Heart left ventricle (tissue), 16 donors: ENCODE measurements at places on chromosomes 1 and 21. TPM values are rescaled to one million over a fixed set of nuclear protein-coding genes. Genes with fewer than 3 reads are reported as not detected.

The DNASE2B gene
- not detected for polyA plus RNA-seq

The CD34 gene
- polyA plus RNA-seq, result 41.8 TPM

The KCNC4 gene
- 2.4 TPM for polyA plus RNA-seq

The SAMSN1 gene
- polyA plus RNA-seq, result 2.3 TPM

The KIF26B gene
- polyA plus RNA-seq, result 1.3 TPM

The NHLH1 gene
- 0.14 TPM for polyA plus RNA-seq

The FCRLB gene
- polyA plus RNA-seq, result 0.46 TPM

The MX2 gene
- polyA plus RNA-seq, result 3.2 TPM

The TTC24 gene
- polyA plus RNA-seq, result not detected

The PCNX2 gene
- 0.32 TPM for polyA plus RNA-seq

The DISC1 gene
- polyA plus RNA-seq, result 1.4 TPM

The LINGO4 gene
- polyA plus RNA-seq, result 0.11 TPM

The NR5A2 gene
- 0.30 TPM for polyA plus RNA-seq

GRCh38 chr21:23524685-23525084 is 2082.6 kb downstream of the MRPL39 start:
- no peak for DNase-seq

- no peak for DNase-seq
Observed at GRCh38 chr21:33025106-33025488, 638 bp upstream of the OLIG2 start.

DNA sequence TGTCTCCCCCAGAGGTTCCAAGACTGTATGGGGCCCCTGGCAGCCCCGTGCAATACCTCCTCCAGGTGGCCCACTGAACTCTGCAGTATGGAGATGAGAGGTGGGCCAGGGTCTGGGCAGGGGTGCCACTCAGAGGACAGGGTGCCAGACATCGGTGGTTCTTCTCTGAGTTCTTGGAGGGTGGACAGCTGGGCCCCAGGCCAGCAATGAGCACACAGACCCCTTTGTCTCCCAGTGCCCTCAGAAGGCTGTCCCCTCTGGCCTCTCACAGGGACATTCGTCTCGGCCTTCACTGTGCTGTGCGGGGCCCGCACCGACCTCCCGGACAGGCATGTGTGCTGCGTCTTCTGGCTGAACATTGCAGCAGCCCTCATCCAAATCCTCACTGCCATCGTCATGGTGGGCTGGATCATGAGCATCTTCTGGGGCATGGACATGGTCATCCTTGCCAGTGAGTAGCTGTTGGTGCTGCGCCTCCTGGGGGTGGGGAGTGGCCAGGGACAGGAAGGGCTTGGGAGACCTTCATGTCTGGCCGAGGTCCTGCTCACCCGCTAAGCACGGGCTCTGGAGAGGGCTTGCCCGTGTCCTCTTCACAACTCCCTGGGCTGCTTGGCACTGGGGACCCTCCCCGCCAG is 48.1 kb downstream of the STUM start:
- DNase-seq, result no peak

- no peak for DNase-seq
Observed at GRCh38 chr1:45170151-45170742, 36.2 kb downstream of the ZSWIM5 start.

DNA sequence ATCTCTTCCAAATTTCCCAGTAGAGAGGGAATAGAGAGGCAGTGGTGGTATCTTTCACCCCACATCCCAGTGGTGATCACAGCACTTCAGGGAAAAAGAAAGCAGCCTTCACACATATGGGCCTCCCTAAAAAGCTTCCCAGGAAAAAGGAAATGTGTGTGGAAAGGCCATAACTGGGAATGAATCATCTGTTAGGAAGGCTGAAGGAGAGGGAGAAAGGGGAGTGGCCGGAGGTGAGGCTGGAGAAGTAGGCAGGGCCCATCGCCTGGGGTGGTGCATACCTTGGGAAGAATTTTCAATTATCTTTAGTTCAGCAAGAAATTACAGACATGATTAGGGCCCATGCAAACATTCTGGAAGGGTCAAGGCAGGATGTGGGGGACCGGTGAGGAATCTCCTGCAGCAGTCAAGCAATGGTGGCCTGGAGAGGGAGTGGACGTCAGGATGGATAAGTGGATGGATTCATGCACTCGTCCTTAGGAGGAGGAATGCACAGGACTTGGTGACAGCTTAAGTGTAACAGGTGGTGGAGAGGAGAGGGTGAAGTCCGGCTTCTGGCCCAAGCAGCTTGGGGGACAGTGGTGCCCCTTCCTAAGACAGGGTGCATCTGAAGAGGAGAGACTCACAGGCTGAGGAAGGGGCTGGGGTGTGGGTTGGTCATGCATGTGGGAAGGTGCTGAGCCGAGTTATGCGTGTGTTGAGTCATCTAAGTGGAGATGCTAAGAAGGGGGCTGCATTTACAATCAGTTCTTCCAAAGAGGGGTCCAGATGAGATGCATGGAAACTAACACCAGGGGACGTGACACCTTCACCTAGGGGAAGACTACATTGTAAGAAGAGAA is 17.9 kb downstream of the HIVEP3 start:
- no peak for DNase-seq

- DNase-seq, result peak; percentile 36
Observed at GRCh38 chr1:10387677-10388386, 11.0 kb upstream of the PGD start.

GRCh38 chr1:218817071-218817470 is 356.6 kb upstream of the LYPLAL1 start:
- no peak for DNase-seq

- DNase-seq, result no peak
Observed at GRCh38 chr1:223082914-223083313, 60.1 kb downstream of the TLR5 start.

GRCh38 chr1:160418483-160418882 is 18.1 kb downstream of the VANGL2 start:
- DNase-seq, result no peak

DNA sequence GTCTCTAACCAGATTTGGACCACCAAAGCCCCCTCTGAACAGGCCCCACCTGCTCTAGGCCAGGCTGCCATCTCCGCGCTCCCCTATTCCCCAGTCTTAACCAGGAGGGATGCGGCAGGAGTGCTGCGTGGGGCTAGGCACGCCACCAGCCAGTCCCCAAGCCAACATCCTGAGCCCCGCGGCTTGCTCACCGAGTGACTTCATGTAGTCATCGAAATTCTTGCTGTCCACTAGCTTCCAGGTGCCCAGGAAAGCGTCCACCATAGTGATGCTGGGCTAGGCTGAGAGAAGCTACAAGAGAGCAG is 173 bp downstream of the FABP3 start:
- DNase-seq, result no peak

DNA sequence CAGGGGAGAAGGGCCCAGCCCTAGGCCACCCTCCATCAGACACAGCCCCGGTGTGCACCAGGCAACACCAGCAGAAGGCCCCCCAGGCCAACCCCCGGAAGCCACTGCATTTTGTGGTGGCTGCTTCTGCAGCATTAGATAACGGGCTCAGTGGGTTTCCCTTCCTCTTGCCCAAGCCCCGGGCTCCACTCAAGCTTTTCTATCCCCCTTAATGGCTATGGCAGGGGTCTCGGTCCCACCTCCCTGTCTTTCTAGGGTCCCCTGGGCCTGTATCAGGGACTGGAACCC is 18.9 kb downstream of the C1orf174 start:
- DNase-seq, result no peak

DNA sequence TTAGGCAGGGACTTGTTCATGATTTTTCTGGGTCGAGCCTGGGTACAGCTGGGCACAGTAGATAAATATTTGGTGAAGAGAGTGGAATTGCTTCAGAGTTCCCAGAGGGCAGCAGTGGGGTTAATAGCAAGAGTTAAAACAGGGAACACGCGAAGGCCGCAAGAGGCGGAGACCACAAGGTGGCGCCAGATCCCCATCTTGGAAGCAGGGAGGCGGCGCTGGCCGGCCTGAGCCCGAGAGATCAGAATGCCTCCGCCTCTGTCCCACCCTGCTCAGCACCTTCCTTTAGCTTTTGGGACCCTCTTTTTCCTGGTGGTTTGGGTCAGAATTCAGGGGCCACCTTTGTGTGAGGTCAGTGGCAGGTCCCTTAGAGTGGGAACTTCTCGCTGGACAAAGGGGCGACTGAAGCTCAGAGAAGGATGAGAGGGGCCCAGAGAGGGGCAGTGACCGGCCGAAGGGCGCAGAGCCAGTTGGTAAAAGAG is 6.5 kb upstream of the PADI2 start:
- peak; percentile 86 for DNase-seq
